ENCODE measurements at places on chromosomes 11 and 22.

- peak; percentile 45 for DNase-seq
Measured at GRCh38 chr11:94897330-94897768, 76.0 kb downstream of the CWC15 start.

- DNase-seq: no peak
Measured at GRCh38 chr22:29377979-29378378, 10.4 kb downstream of the AP1B1 start.

DNA sequence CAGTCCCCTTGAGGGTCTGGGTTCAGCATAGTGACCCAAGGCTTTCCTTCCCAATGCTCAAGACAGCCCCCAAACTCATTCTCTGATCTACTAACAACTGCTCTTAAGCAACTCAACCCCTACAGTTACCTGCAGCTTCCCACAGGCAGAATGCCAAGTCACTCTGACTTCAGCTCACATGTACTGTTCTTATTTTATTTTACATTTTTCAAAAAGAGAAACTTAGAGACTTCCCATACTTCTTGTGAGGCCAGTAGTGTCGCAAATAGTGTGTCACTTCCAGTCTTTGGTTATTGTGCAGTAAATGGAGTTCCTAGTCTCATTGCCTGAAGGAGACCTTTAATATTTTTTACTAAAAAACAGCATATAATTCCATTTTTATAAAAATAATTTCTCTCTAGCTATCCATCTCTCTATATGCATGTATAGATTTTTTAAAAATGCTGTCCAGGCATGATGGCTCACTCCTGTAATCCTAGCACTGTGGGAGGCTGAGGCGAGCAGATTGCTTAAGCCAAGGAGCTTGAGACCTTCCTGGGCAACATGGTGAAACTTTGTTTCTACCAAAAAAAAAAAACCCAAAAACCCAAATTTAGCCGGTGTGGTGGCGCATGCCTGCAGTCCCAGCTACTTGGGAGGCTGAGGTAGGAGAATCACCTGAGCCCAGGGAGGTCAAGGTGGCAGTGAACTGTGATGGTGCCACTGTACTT lies 41.8 kb downstream of the ENTHD1 start:
- DNase-seq: peak; percentile 21

DNA sequence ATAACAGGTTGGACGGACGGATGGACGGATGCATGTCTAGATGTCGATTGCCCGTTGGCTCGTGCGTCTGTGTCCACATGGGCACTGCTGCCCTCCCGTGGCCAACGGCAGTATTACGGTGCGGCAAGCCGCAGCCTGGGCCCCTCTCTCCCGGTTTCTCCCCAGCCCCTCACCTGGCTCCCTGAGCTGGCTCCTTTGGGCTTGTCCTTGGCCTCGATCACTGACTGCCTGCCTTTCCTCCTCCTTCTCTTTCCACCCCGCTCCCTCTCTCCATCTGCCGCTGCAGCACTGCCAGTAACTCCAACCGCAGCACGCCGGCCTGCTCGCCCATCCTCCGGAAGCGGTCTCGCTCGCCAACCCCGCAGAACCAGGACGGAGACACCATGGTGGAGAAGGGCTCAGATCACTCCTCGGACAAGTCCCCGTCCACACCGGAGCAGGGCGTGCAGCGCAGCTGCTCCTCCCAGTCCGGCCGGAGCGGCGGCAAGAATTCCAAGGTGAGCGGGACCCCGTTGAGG lies 77.3 kb downstream of the SCN3B start:
- DNase-seq: no peak

DNA sequence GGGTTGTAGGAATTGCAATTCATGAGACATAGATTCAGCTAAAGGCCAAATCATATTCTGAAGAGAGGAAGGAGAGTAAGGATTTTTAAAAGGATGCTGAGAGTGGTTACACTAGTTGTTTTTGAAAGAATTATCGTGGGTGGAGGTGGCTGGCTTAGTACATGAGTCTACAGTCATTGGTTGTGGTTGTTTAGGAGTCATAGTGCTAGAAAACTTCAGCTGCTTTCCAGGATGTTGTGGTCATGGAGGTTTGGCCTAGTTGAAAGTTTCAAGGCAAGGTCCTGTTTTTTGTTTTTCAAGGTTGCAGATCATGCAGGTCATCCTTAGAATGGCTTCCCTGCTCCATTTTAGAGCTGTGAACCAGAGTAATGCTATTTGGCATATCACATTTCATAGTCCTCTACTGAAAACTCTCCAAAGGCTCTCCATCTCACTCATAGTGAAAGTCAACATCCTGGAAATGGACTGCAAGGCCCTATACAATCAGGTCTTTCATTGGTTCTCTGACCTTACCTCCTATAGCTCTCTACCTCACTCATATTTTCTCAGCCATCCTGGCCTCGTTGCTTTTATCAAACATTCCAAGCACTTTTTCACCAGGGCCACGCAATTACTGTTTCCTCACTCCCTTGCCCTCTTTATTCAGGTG lies 26.1 kb upstream of the ZBTB44 start:
- no peak for DNase-seq

DNA sequence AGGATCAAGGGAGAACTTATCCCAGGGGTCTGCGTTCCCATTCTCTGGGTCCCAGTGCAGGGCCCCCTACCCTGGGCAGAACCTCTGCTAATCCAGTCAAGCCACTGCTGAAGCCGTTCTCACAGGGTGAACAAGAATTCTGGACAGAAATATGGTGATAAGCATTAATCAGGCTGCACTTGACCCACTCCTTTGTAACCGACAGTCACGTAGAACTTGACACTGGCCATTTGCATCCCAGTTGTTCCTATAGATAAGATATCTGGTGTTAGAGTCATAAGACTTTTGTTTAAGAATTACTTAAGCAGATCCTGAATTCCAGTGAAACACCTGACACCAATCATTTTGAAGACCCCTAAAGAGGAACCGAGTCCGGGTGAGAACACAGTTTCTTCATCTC lies 107.5 kb upstream of the THY1 start:
- no peak for DNase-seq

DNA sequence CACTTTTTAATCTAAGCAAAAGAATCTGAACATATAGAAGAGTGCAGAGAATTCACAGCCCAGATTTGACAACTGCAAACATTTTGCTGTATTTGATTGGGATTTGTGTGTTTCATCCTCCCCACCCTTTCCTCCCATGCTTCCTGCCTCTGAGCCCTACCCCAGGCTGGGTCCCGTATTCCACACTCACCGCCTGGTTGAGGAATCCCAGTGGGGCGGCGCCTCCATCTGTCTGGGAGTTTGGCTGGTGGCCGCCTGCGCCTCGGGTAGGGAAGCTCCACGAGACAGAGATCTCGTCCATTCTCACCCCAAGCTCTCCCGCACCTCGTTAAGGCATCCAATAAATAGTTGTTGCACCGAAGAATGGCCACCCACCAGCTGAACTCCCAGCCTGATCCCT lies 105.9 kb upstream of the SLC22A12 start:
- no peak for DNase-seq

DNA sequence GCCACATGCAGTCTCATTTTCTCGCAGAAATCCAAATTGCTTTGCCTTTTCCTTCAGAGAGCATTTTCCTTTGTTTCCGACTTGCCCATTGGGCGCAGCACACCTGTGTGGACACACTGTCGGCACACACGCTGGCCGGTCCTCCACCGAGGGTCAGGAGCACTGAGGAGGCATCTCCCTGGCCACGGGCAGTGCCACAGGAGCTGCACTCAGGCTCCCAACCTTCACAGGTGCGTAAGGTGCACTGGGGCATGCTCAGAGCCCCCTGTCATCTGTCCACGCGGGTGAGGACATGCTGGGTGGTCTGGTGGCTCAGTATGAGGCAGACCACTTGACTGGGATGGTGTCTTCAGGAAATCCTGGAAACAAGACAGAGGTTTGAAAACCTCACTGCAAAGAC lies 779.1 kb downstream of the BRD1 start:
- no peak for DNase-seq

DNA sequence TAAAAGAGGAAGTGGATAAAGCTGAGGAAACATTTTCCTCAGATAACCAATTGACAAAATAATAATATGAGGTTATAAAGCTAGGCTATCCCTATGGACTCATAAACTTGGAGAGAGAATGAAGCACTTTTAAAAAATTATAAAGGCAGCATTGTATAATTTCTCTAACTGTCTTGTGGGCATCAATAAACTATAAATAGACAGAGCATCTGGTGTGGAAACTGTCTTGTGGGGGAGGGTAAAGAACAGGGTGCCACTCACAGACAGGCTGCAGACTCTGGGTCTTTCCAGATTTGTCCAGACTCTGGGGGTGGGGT lies 333.5 kb downstream of the BUD13 start:
- DNase-seq: no peak

DNA sequence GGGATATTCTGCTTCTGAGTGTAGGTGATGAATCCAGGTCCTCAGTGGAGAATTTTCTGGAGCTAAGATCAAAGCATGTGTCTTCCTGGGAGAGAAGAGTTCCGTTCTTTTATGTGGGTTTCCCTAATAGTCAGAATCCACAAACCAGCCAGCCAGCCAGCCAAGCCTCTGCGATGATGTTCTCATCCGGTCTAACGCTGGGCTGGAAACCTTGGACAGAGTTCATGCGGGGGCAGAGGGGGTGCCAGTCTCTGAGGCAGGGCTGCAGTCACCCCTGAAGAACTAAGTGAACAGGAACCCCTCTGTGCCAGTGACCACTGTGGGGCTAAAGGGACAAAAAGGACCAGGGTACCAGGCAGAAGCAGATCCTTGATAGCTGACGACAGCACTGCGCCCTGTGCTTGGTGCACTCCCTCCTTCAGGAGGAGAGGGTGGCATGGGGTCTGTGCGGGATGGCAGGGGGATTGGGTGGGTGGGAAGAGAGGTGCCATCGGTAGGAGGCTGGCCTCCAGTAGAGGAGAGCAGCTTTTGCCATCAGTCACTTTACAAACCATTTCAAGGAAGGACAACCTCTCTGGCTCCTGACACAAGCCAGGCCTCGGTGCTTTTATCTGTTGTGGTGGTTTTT lies 27.1 kb downstream of the ADAMTS15 start:
- DNase-seq: no peak

DNA sequence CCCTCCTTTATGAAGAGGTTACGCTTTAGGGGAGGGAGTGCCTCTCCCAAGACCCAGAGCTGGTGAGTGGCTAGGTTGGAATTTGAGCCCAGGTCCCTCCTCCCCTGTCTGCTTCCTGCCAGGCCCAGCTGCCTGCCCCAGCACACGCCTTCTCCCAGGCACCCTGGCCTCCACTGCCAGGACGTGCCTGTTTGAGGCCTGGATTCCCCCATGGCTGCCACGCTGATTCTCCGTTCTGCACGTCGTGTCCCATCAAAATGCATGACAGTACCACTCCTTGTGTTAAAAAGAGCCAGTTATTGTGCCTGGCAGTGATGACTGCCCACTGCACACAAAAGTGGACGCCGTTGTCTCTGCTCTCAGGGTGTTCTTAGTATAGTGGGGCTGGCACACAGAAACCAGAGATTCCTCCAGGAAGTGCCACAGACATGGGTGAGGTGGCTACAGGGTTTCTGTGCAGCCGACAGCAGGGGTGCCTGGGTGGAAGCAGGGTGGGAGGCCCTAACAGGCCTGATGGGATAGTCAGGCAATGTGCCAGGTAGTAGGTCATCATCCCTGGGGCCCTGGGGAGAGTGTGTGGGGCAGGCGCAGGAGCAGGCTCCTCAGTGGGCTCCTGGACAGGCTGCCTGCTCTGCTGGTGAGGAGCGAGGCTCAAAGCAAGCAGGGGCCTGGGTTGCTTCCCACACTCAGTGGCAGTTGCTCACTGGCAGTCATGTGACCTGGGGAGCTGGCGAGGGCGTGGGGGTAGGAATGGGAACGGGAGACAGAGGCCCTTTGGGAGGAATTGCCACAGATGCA lies 24.2 kb downstream of the MED15 start:
- no peak for DNase-seq

DNA sequence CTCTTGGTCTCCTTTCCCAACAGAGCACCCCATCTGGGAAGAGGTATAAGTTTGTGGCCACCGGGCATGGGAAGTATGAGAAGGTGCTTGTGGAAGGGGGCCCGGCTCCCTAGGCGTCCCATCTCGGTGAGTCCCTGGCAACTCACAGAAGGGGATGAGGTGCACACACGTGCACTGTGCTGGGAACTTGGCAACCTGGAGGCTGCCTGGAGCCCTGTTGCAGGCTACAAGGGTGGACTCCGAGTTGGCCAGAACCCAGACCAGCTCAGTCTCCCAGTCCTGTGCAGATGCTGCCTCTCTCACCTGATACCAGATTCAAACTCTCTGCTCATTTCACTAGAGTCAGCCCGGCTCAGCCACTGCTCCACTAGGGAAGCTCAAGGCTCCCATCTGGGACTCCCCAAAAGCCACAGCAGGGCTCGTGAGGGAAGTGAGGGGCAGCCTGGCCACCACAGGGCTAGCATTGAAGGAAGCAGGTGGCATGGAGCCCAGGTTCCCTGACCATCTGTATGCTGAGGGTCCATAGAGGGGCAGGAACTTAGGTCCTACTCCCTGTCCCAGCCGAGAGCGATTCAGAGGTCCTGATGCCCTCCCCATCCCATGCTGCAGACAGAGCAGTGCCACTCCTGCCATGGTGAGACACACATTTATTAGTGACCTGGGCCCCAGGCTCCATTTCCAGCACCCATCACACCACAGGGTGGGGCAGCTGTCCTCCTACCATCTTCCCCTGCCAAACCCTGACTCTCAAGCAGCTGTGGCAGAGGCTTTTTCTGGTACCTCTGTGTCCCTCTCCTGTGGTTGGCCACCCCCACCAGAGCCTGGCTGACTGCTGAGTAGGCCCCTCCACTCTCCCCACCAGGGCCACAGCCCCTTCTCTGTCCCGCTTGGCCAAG lies 4.0 kb downstream of the PRR33 start:
- DNase-seq: no peak

DNA sequence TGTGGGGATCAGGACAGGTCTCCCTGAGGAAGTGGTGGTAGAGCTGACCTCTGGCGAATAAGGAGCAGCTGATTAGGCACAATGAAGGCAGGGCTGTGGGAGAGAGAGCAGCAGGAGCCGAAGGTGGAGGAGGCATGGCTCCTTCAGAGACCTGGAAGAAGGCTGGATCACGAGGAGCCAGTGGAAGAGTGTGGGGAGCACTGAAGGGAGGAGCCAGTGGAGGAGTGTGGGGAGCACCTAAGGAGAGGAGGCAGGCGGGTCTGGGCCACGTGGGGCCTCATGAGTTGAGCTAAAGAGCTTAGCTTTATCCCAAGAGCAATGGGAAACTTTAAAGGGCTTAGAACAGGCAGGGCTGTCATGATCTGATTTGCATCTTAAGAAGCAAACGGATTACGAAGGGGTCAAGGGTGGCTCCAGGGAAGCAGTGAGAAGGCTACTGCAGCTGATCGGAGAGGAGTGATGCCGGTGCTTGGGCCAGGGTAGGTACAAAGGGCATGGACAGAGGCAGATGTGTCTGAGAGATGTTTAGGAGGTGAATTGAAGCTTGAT lies 44.9 kb upstream of the EIF3D start:
- no peak for DNase-seq

- DNase-seq: no peak
Measured at GRCh38 chr11:45313171-45313865, 27.2 kb upstream of the SYT13 start.
